NCI-H345 (cell line): ENCODE measurements at places on chromosomes 16 and 17.

DNA sequence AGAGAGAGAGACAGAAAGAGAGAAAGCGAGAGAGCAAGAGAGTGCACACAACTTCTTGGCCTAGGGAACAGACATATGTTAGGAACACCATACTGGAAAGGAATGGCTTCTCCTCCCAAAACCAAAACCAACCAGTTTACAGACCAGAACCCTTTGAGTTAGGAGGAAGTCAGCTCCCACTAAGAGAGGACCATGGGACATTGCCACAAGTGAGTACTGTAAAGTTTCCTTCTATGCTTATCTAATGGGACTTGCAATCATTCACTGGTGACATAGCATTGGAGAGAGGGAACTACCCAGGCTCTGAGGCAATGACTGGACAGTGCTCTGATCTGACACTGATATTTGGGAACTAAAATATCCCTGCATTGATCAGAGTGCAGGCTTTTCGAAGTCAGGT lies 32.4 kb downstream of the TBC1D3B start:
- no peak for DNase-seq

DNA sequence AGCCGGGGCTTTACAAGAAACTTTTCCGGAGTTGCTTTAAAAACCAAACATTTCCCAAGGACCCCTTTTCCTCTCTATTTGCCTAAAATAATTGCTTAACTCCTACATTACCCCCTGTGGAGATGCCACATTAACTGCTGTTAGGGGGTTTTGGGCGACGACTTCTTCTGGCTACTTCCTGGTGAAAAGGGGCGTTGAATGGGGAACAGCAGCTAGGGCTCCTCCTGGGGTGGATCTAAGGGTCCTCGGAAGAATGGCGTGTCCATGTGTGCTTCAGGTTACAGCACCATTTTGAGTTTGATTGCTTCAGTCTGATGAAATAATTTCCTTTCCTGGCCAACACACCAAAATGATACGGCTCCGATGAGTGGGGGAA lies 22.0 kb downstream of the ABCC1 start:
- no peak for DNase-seq

GRCh38 chr17:12415031-12415430 lies 250.7 kb upstream of the MYOCD start:
- DNase-seq: no peak

GRCh38 chr16:56776562-56776961 lies 46.6 kb downstream of the NUP93 start:
- DNase-seq: no peak

DNA sequence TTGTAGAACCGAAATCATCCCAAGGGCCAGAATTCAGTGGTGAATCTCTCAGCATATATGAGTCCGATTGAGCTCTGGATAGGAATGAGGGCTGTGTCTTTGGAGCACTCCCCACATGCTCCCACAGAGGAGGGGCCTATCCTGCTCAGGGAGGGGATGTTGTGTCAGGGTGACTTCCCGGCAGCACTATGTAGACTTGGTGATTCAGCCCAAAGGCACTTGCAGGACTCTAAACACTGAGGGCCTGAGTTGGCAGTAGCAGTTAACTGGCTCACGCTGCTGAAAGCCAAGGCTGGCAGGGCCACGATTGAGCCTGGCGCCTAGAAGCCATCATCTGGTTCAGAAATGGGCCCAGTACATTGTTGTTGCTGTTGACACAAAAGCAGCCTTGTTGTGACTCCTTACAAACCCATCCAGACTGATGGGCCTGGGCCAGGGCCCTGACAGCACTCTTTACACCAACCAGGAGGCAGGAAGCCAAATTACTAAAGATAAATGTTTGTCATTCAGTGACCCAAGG lies 31.9 kb downstream of the NMT1 start:
- no peak for DNase-seq

GRCh38 chr17:41555105-41555887 lies 16.6 kb downstream of the KRT9 start:
- DNase-seq: no peak

GRCh38 chr17:6126768-6127167 lies 56.6 kb downstream of the WSCD1 start:
- DNase-seq: no peak

DNA sequence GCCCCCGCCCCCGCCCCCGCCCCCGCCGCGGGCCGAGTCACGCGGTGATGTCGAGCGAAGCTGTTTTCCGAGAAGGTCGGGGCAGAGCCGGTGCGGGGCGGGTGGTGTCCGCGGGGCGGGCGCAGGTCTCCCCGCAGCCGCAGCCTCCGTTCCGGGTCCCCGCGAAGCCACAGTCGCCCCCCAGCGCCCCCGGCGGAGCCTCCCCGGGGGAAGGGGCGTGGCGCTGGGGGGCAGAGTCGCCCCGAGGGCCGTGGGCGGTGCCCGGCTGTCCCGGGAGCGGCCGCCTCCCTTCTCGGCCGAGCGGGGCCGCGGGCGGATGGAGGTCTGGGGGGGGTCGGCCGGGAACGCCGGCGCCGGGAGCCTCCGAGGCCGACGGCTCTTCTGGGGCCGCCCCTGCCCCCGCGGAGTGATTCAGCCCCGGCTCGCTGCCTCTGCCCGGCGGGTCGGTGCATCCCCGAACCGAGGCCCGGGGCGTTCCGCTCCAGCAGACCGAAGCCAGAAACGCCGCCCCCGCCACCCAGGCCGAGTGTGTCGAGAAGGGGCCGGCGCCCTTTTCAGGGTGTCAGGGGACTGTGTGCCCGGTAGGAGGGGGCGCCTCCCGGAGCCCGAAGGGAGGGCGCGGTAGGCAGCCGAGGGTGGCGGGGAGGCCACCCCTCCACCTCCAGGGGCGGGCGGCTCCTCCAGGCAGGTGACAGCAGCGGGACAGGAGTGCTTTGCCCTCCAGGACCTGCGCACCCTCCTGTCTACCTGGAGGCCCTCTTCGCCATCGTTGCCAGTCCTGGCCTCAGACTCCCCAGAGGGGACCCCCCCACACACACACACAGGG lies 1.7 kb downstream of the METRNL start:
- DNase-seq: peak; percentile 32

- peak; percentile 76 for DNase-seq
These were observed 16.5 kb downstream of the MRPS23 start for GRCh38 chr17:57833179-57833939.

- no peak for DNase-seq
These were observed 405.1 kb downstream of the TOX3 start for GRCh38 chr16:52141871-52142270.

- no peak for DNase-seq
These were observed 45.5 kb upstream of the CDC42EP4 start for GRCh38 chr17:73357318-73357717.

DNA sequence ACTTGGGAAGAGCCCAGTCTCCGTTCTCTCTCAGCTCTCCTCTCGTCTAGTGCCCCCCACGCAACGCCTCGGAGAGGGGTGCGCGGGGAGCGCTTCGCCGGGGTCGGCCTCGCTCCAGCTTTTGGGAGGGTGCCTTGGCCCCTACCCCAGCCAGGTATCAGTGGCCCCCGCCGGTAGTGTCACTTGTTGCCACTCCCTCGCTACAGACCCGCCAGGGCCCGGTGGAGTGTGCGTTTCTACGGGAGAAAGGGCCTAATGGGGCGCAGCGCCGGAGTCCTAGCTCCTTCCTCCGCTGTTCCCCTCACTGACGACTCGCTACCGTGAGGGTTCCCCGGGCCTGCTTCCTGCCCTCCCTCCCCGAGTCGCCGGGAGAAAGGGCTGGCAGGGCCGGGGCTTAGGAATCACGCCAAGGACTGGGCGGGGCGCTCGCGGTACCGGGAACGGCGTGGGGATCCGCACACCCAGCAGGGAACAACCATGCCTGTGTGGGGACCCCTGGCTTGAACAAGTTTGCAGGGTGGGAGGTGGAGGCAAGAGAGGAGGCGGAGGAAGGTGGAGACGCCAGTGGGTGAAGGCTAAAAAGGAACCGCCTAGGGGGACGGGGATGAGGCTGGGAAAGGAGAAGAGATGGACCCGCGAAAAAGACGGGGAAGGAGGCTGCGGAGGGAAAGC lies 997 bp upstream of the CDH11 start:
- no peak for DNase-seq

GRCh38 chr16:88857728-88858339 lies 907 bp downstream of the TRAPPC2L start:
- DNase-seq: peak; percentile 27

DNA sequence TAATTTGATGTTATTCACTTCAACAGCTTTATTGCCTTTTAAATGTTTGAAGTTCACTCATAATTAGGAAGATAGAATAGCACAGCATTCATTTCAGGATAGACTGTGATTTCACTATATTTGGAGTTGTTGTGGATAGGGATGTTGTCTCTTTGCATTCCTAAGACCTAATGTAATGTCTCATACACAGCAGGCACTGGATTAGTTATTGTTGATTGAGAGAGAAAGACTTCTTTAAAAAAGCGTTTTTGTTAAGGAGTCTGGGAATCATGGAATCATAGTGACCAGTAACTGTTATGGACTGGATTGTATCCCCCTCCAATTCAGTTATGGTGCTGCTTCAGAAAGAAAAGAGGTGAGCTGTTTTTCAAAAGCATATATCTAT lies 122.0 kb downstream of the USP22 start:
- no peak for DNase-seq

DNA sequence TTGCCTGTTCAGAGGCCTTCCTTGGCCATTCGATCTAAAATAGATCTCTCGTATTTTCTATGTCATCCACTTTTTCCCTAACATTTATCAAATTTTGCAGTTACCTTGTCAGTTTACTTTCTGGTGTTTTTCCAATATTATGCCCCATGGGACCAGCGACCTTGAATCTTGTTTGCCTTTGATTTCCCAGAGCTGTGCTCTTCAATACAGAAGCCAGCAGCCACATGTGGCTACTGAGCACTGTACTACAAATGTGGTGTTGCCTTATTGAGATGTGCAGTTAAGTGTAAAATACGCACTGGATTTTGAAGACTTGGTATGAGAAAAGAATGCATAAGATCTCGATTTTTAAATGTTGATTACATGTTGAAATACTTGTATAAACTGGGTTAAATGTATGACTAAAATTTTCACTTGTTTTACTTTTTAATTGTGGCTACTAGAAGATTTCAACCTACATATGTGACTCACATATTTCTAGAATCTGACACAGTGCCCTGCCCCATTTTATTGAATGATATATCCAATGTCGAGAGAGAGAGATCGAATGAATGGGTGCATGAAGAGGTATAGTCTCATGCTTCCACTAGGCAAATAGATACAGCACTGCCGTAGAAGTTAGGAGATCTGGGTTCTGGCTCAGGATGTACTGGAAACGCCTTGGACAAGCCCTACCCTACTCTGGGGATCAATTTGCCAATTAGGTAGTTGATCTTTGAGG lies 824 bp upstream of the PSME3 start:
- DNase-seq: no peak

GRCh38 chr17:61617330-61617729 lies 26.3 kb upstream of the NACA2 start:
- no peak for DNase-seq

DNA sequence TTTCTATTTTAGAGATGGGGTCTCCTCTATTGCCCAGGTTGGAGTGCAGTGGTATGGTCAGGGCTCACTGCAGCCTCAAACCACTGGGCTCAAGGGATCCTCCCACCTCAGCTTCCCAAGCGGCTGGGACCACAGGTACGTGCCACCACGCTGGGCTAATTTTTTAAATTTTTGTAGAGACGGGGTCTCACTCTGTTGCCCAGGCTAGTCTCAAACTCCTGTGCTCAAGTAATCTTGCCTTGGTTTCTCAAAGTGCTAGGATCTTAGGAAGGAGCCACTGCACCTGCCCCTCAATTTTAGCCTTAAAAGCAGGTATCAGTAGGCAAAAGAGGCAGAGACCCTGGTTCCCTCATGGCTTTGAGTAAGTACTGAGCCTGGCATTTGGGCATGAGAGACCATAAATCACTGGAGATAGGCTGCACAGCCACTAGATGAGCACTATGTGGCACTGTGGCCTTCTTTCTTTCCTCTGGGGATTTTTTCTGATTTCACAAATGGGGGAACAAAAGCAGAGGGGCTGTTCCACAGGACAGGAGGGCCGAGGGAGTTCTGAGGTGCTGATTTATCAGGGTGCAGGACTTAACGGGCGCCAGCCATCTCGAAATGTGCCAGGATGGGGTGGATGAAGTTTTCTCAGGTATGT lies 82.2 kb downstream of the PLXDC1 start:
- DNase-seq: peak; percentile 8
